ENCODE measurements at places on chromosomes 6 and 20. TPM values are rescaled to one million over a fixed set of nuclear protein-coding genes. Genes with fewer than 3 reads are reported as not detected.
A peak's percentile ranks its signal among the peaks of the same experiment; 100 is the strongest.

DNA sequence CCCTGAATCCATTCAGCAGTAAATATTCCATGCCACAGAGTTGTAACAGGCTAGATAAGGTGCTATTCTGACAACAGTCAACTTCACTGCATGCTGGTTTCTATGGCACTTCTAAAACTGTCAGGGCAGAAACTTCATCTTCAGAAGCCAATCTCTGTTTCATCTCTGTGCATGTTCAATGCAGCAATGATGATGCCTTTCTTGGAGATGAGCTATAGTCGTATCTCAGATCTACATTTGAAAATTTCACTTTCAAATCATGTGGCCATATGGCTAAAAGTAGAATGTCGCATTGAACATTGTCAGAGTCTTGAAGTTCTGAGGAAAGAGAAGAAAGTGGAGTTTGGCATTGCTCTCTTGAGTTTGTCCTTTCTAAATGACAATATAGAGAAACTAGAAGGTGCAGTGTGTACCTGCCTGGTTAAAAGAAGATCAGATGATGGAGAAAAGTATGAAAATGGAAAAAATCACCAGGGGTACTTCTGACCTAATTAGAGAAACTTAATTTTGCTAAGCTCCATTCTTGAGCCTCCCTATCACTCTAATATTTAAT, 49.0 kb upstream of the VSTM2L start:
- H3K27me3 ChIP-seq: no peaks in the 10 kb centered on the region
- peaks cover 4% of the 10 kb centered on the region for H3K36me3 ChIP-seq
- no peaks in the 10 kb centered on the region for H3K4me1 ChIP-seq
- no peak for DNase-seq
- no peak overlapping the region for H3K27ac ChIP-seq

DNA sequence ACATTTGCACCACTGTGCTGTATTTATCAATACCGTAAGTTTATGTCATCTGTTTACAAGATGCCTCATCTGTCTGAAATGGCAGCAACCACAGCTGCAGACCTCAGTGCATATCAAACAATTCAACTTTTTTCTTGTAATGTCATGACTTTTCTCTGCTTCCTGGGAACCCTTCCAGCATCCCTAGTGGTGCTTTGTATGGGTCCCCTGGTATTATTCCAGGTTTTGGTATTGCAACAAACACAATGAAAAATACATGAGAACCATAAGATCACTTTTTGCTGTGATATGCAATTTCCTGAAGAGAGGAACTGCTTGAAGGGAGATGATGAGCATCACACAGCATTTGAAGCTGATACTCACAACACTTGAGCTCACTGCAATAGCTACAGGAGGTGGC, 12.0 kb upstream of the TXNDC5 start:
- no peak overlapping the region for H3K4me3 ChIP-seq
- H3K27me3 ChIP-seq: no peaks in the 10 kb centered on the region
- no peaks in the 10 kb centered on the region for H3K36me3 ChIP-seq
- H3K4me1 ChIP-seq: no peaks in the 10 kb centered on the region
- no peak for DNase-seq

GRCh38 chr6:63580704-63580961, 8.4 kb downstream of the LOC128125822 start:
- H3K4me3 ChIP-seq: no peak overlapping the region
- H3K36me3 ChIP-seq: peaks cover 42% of the 10 kb centered on the region
- H3K4me1 ChIP-seq: no peaks in the 10 kb centered on the region
- H3K27me3 ChIP-seq: no peaks in the 10 kb centered on the region
- no peak overlapping the region for H3K27ac ChIP-seq

GRCh38 chr6:44126320-44127149, 717 bp downstream of the MRPL14 start:
- DNase-seq: peak; percentile 58
- no peaks in the 10 kb centered on the region for H3K27me3 ChIP-seq
- no peaks in the 10 kb centered on the region for H3K36me3 ChIP-seq
- H3K4me1 ChIP-seq: peaks cover 56% of the 10 kb centered on the region

DNA sequence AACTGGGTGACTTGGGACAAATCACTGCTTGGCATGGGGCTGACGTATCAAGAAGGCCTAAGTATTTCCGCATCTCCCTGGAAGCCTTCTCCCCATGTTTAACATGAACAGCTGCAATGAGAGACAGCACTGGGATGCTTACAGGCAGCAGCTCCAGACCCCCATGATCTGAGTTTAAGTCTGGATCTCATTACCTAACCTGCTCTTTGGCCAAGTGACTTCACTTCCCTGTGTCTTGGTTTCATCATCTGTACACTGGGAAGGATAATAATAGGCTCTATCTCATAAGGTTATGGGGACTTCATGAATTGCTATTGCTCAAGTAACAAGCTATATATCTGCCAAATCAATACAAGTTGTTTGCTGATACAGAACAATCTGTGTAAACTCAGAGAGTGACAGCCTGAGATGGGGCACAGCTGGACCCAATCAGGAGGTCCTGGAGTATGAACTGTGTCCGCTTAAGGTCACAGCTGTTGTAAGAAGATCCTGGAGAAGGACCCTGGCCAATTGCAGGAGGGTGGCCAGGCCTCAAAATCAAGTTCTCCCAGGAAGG, 56.0 kb downstream of the TGM2 start:
- DNase-seq: no peak
- H3K27me3 ChIP-seq: no peaks in the 10 kb centered on the region
- no peak overlapping the region for H3K27ac ChIP-seq

GRCh38 chr6:89313006-89313405, 2.1 kb downstream of the GABRR2 start:
- no peaks in the 10 kb centered on the region for H3K4me1 ChIP-seq
- H3K27me3 ChIP-seq: no peaks in the 10 kb centered on the region
- no peak overlapping the region for H3K4me3 ChIP-seq
- DNase-seq: no peak

PRPH2 gene
- total RNA-seq: 0.15 TPM

THBD gene
- 0.31 TPM for total RNA-seq

ZNF831 gene
- total RNA-seq: 6.9 TPM

VSX1 gene
- not detected for total RNA-seq

POU3F2 gene
- not detected for total RNA-seq
